Right renal cortex interstitium (tissue), 3 donors: ENCODE measurements at places on chromosomes 7 and 10.

- no peak for DNase-seq
Measured at GRCh38 chr7:81514546-81514945, 255.3 kb downstream of the HGF start.

DNA sequence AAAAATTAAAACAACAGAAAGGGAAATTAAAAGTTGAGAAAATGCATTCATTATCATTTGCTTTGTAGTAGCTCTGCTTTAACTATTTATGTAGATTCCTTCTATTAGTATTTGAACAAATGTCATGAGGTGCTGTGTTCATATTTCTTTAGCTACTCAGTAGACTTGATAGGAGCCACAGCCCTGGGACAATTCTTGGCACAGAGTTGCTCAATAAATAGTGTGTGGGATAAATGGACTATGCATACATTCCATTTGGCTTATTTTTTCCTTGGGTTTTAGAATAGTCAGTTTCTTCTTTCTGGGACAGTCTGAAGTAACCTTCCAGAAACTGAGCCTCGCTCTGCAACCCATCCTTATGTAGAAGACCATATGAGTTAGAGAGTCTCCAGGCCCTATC lies 13.4 kb downstream of the RPP30 start:
- no peak for DNase-seq

DNA sequence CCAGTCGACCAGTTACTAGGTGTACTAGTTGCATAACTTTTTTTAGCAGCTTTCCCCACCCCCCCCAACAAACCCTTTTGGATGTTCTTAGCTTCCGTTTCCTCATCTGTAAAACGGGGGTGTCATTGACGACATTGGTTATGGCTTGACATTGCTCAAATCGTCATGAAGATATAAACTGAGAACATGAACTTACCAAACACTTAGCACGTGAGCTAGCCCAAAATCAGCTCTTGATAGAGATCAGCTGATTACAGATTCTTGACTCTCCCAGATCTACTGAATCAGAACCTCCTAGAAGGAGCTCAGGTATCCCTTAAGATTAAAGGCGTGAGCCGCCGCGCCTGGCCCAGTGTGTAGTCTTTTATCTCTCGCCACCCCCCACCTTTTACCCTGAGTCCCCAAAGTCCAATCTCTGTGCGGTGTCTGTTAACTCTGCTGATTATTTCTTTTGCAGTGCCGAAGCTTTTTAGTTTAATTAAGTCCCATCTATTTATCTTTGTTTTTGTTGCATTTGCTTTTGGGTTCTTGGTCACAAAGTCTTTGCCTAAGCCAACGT lies 1.0 kb upstream of the GNA12 start:
- DNase-seq: no peak

- no peak for DNase-seq
Measured at GRCh38 chr10:665579-666091, 23.8 kb downstream of the DIP2C start.

- DNase-seq: no peak
Measured at GRCh38 chr10:5297466-5297865, 67.3 kb upstream of the UCN3 start.

DNA sequence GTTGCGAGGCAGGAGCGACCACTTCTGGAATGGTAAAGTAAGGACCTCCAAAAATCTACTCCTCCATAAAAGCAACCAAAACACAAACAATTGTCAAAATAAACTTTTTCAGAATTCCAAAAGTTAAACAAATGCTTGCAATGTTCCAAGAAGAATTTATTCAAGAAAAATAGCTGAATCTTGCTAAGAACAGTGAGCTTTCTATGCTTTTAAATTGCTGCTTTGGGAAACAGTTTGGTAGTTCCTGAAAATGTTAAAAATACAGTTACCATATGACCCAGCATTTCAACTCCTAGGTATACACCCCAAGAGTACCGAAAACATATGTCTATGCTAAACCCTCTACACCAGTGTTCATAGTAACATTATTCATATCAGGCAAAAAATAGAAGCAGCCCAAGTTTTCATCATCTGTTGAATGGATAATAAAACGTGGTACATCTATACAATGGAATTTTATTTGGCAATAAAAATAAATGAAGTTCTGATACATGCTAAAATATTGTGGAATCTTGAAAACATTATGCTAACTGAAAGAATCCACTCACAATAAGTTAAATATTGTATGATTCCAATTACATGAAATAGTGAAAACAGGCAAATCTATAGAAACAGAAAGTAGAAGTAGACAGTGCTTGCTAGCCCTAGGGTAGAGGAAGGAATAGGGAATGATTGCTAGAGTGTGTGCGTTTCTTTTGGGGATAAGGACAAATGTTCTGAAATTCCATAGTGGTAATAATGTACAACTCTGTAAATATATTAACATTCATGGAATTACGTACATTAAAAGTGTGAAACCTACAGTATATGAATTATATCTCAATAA lies 57.0 kb downstream of the LRRN3 start:
- DNase-seq: no peak

- DNase-seq: no peak
Measured at GRCh38 chr7:94049615-94050014, 45.5 kb upstream of the BET1 start.

GRCh38 chr10:70135684-70136083 lies 3.1 kb upstream of the AIFM2 start:
- no peak for DNase-seq

- no peak for DNase-seq
Measured at GRCh38 chr7:4894482-4894881, 11.0 kb upstream of the RADIL start.

DNA sequence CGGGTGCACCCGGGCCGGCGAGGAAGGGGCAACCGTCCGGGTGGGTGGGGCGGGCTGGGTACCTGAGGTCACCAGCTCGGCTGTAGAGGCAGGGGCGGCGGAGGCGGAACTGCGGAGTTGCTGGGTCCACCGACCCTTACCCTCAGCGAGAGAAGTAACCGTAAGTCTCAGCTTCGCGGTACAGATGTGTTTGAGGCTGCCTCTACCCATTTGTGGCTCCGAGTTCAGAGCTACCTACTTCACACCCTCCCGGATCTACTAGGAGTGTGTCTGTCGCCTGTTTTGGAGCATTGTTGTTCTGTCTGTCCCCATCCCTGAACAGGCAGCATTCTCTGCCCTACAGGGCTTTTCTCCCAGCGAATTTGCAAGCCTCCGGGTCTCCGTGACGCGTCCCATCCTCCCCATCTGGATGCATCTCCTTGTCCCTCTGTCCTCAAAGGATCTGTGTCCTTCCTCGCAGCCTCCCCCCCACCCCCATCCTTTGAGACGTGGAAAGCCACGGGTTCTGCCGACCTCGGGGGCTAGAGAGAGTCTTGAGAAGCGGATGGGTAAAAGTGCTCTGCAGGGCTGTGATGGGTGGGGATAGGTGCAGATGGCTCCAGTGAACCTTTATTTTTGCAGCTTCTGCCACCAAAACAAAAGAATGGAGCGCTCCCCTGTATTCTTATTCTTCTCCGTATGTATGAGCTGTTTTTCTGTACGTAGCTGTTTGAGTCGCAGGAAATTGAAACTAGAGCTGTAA lies 757 bp downstream of the ANKIB1 start:
- DNase-seq: peak; percentile 25

GRCh38 chr10:50452603-50453002 lies 171.2 kb downstream of the SGMS1 start:
- DNase-seq: no peak

DNA sequence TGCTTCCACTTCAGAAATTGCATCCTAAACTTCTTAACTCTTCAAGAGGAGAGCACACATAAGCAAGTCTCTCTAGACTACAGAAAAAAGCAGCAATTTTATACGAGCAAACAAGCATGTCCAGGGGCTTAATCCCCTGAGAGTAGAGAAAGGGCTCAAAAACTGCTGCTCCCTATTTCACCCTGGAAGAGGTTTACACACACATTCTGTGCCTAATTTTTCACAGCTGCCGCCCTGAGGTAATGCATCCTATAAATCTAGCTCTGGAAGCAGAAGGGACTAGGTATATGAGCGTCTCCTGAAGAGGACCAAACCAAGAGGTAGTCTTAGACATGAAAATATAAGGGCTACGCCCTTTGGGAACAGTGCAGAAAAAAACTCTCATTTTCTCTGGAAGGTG lies 73.1 kb downstream of the CRPPA start:
- DNase-seq: no peak

DNA sequence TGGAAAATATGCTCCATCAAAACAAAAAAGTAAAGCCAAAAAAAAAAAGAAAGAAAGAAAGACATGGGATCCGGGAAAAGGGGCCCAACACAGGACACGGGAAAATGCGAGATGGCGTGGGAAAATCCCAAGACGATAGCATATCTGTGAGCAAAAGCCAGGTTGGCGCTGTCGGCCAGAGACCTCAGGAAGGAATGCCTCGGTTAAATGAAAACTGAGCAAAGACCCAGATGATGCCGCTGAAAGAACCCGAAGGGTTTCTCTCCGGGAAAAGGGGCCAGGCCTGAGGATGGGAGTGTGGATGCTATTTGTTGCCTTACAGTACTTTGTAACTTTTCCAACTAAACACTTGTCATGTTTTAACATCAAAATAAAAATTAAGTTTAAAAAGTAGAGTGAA lies 49.5 kb upstream of the PPP2R2D start:
- no peak for DNase-seq

DNA sequence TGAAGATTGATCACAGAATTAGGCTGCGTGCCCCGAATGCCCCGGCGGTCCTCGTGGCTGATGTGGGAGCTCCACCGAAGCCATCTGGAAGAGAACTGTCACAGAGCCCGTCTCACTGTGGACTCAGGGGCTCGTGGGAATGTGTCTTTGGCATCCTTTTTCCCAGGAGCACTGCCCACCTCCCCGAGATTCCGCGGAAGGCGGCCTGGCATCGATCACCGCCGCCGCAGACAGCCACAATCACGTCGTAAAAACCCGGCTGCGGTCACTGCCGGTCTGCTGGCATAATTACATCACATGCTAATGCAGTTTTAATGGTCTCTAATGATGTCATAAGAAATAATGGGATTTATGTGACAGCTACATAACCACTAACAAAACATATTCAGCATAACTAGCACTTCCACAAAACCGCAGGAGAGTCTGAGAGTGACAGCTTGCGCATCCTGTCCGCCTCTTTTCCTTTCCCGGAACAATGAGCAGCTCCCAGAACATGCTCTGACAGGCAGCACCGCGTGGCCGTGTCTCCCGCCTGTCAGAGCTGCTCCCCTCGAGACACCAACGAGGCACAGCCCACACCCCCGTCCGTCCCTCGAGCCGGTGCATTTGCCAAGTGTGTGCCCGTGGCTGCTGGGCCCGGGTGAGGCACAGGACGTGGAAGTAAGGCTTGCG lies 490.0 kb downstream of the PTPRN2 start:
- no peak for DNase-seq

- no peak for DNase-seq
Measured at GRCh38 chr10:77636282-77636966, 1.2 kb downstream of the KCNMA1 start.

DNA sequence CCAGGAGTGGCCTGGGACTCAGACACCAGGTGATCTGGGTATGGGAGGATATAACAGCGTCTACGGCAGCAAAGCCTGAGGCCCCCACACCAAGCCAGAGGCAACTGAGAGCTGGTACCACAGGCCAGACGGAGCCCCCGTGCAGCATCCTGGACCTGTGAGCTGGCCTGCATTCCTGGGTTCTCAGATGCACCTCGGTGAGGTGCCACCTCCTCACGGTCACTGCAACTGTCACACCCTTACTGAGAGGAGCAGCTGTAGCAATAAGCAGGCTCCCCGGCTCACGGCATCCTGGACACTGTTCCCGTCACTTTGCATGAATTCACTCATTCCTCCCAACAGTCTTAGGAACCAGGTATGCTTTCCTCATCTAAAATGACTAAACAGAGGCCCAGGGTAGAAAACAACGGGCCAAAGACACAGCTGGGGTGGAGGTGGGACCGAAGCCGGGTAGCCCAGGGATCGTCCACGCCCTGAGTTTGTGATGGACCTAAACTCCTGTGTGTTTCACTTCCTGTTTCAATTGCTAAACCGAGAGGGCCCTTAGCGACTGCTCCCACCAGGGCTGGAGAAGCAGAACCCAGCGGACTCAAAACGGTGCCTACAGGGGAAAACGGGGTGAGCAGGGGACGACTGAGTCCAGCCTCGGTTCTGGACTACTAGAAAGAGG lies 98.7 kb downstream of the CTBP2 start:
- no peak for DNase-seq

DNA sequence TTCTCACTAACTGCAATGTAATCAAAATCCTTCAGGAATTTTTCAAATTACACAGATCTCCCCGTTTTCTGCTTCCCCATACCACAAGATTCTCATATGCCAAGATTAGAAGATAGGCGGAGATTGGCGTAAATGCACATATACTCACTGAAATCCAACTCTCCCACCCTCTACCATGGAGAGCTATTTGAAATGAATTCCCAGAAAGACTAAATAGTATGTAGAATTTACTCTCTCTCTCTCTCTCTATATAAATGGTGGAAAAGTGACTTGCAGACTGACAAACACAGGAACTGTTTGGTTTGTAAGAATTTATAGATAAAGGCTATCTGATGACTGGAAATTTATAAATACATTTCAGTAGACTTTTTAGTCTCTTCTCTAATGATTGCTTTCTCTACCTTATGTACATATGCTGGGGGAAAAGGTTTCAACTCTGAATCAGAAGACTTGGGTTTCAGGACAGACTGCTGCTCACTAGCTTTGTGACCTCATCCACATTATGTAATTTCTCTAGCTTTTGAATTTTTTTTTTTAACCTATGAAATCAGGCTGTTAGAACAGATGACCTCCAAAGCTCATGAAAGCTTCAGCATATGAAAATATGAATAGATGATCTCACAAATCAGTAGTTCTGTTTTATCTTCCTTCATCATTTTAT lies 67.8 kb upstream of the CSTF2T start:
- no peak for DNase-seq

- no peak for DNase-seq
Measured at GRCh38 chr7:136045992-136046391, 68.8 kb upstream of the MTPN start.

DNA sequence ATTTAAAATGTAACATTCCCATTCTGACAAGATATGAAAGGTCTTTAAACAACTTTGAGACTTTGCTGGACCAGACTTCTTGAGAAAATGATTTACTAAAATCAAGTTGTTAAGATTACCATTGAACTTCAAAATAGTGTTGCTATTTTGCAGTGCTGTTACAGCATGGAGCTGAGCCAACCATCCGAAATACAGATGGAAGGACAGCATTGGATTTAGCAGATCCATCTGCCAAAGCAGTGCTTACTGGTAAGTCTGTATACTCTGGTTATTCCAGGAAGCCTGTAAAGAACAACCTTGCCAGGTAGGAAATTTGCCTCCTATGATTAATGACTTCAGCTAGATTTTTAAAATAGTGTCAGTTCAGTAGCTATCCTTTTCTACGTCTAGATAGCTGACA lies 18.8 kb downstream of the TNKS2 start:
- no peak for DNase-seq

GRCh38 chr10:84924131-84924530 lies 595.7 kb downstream of the CCSER2 start:
- no peak for DNase-seq
